Caki2 (cell line): ENCODE measurements at places on chromosomes 2 and 18. TPM values are rescaled to one million over a fixed set of nuclear protein-coding genes. Genes with fewer than 3 reads are reported as not detected.

DNA sequence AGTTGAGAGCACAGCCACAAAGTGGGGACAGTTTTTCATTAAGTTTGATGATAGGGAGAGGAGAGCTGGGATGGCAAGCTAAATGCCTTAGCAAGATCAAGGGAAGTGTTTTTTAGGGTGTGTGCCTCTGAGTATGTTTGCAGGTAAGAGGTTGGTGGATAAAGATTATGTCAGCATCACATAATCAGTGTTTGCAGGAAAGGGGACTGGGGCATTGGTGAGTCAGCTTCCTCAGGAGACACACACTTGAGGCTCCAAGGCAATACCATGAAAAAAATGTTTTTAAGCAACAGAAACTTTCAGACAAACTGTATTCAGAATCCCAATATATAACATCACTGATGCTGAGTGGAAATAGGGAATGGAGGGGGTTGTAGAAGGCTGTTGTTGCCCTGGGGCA is 25.4 kb upstream of the DTNB start:
- no peak for DNase-seq

DNA sequence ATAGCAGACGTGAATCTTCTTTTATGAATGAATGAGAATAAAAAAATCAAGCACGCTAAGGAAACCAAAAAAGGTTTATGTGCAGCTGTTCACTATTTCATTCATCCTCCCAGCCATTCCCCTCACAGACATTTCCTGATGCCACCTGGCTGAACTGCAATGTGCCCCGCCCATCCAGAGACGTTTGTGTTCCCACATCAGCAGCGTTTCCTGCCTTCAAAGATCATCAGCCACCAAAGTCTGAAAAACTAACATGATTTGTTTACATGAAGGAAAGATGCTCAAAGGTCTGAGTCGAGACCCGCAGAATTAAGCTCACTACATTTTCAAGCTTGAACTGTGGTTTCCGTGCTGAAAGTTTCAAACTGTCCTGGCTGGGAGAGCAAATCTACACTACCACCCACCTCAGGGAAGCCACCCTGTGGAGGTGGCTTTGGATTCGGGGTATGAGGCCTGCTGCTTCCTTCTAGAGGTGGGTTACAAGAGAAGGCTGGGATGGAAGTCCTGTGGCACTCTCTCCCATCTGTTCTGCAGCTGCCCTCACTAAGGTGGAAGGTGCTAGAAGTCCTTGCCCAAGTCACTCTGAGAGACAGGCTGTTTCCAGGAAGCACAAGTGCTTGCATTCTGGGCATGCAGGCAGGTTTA is 201.3 kb upstream of the OSR1 start:
- no peak for DNase-seq

Gene SLC8A1
- 9.6 and 12.4 TPM in 2 replicates for total RNA-seq

GRCh38 chr2:102010902-102011301 is 19.1 kb downstream of the IL1R2 start:
- no peak for DNase-seq

Gene CHRNG
- total RNA-seq = not detected in 2 replicates

Gene RAB6C
- total RNA-seq = not detected in 2 replicates

- DNase-seq = no peak
These were observed 52.5 kb downstream of the TMEM247 start for GRCh38 chr2:46531863-46532262.

- peak; percentile 84 for DNase-seq
These were observed 115.5 kb downstream of the COL6A3 start for GRCh38 chr2:237298151-237299118.
